8988T (cell line): ENCODE measurements at places on chromosomes 12 and 14.

DNA sequence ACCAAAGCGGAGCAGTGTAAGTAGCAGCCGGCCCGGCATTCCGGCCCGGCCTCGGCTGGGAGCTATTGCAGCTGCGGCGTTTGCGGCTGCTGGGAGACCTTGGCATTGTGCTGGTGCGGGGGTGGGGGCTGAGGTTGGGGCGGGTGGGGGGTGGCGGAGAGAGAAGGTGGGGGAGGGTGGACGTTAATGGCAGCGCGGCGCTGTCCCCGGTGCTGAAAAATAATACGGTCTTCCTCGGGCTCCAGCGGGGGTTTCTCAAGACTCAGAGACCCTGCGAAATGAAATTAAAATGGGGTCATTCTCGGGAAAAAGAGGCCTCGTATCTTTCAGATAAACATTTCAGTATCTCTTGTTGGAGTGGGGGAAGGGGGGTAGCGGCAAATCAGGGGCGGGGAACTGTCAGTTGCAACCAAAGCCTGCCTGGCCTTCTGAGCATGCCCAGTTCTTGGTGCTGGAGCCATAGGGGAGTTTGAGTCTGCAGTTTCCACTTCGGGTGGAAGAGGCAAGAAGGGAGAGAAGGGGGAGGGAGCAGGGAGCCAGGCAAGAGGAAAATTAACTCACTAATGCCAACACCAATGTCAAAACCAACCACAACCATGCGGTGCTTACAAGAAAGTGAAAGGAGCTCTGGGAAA, 414 bp downstream of the UNC79 start:
- DNase-seq = no peak

- DNase-seq = no peak
Measured at GRCh38 chr14:24231263-24232120, 675 bp downstream of the NEDD8 start.

DNA sequence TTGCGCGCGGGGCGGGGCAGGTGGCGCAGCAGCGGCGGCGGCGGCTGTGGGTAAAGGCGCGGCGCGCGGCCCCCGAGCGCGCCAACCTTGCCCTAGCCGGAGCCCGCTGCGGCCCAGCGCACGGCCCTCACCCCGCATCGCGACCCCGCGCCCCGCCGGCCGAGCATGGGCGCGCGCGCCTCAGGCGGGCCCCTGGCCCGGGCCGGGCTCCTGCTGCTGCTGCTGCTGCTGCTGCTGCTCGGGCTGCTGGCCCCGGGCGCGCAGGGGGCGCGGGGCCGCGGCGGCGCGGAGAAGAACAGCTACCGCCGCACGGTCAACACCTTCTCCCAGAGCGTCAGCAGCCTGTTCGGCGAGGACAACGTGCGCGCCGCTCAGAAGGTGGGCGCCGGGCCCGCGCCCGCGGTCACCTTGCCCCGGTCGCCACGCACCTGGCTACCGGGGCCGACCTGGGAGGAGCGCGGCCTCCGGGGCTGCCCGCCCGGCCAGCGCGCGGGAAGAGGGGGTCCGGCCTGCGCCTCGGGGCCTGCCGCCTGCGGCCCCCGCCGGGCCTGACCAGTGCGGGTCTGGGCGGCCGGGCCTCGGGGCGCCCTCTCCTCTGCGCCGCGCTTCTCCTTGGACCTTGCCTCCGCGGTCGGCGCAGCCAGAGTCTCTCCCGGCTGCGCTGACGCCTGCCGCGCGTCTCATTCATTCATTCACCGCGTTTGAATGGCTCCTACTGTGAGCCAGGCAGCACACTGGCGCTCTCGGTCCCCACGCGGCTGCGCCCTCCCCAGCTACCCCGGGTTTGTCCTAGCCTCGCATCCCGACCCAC, at the start of gene BRI3BP:
Gene BRI3BP (plus strand): TSS at position 20 of the 811 bp plus-strand sequence. CDS start 146 bp downstream, at position 166.
- DNase-seq = no peak

DNA sequence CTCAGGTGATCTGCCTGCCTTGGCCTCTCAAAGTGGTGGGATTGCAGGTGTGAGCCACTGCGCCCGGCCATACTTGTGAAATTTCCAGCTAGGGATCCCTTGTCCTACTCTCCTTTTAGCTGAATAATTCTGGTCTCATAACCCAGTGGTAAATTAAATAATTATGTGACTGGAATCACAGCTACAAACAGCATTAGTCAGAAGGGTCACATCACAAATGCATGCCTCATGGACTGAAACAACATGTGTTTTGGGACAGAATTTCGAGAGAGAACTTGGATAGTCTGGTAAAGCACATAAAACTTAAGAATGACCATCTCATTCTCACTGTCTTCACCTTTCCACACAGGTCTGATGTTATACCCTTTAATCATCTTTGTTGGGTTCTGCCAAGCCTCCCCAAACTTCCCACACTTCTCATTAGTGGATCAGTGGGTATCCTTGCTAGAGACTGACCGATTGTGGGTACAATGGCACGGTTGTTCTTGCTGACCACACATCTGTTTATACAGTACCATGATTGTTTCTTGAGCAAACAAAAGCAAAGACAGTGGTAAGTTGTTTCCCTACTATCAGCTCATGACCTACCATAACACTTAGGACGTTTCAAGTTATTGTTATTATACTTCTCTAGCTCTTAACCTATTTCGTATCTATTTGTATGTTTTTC, 5.1 kb downstream of the GPRC5D start:
- no peak for DNase-seq

DNA sequence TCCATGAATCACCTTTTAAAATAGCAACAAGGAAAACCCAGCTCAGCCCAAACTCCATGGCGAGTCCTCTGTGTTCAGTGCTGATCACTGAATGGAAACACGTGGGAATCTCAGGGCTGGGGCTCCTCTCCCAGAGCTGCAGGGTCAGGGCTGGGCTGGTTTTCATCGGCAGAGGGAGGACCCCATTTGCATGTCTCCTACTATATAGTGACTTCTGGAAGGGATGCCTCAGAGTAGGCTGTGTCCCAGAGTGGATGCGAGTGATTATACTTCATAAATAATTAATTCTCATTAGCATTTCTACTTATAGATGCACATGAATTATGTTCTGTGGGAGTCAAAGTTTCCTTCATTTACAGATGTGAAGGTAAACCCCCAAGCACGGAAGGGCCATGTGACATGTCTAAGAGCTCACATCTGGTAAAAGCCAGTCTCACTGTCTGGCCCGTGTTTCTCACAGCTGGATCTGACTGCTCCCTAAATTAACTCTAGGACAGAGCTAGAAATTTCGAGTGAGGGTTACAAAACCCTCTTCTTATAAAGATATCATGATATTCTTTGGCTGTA, 685.0 kb downstream of the TMEM121 start:
- DNase-seq = no peak

DNA sequence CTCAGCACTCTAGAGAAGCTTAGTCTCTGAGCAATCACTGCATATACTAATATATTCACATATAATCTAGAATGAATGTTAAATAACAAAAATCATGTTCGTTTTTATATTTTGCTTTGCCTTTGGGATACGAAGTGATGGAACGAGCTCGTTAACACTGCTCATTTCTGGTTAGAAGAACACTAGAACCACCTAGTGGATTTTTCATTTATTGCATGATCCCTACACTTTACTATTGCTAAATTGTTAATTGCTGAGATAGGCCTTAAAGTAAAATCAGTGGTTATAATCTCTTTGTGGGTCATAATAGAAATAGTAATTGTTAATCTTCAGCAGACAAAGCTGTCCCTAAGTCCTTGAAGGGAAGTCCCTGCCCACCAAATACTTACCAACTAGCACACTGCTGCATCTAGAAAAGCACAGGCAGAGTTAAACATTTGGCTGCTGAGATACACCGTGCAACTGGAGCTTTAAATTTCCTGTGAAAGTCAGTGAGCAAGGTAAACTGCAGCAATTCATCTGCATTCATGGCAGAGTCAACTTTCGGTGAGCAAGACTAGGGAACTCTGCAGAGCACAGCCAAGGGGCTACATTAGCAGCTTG, 353.7 kb downstream of the APAF1 start:
- peak; percentile 18 for DNase-seq

DNA sequence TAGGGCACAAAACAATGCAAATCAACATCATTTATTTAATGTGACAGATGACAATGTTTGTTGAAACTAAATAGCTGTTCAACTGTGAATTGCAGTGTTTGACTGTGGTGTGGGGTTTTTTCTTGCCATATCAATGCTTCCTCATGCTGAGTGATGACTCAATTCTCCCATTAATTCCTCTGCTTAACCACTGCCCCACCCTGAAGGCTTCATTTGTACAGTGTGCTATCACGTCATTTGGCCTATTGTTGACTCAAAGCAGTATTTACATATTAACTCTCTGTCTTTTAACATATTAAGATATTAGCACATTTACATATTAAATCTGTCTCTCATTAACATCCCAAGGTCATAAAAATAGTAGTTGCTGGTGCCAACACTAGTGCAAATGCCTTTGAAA, 164.8 kb upstream of the NRXN3 start:
- DNase-seq = no peak

GRCh38 chr12:9724023-9724422, 8.9 kb downstream of the CLECL1 start:
- no peak for DNase-seq

DNA sequence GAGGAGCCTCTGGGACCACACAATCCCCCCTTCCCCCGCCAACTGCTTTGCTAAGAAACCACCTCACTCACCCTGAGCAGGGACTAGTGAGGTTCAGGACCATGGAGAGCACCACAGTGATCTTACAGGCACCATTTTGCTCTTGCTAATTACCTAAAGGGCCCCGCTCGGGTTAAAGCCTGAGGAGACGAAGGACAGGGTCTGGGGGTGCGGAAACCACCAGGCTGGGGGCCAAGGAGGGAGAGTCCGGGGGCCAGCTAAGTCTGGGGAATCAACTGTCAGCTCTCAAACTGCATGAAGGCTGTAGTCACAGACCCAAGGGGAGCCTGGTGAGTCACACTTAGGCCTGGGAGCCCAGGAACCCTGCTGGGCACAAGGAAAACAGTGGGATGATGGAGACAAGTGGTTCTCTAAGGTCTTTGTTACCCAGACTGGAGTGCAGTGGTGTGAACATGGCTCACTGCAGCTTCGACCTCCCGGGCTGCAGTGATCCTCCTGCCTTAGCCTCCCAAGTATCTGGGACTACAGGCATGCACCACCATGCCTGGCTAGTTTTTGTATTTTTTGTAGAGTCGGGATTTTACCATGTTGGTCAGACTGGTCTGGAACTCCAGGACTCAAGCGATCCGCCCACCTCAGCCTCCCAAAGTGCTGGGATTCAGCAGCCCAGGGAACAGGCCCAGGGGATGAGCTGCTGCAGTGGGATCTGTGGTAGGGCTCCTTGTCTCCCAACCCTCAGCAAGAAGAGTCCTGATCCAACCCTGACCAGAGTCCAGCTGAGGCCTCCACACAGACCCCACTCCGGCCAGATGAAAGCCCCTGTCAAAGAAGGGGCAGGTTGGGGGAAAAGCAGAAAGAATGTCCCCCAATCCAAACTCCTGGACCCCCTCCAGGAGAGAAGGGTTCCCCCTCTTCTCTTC, 98.8 kb downstream of the CALM1 start:
- peak; percentile 70 for DNase-seq

- DNase-seq = no peak
Measured at GRCh38 chr12:77847680-77848431, 17.2 kb downstream of the NAV3 start.

DNA sequence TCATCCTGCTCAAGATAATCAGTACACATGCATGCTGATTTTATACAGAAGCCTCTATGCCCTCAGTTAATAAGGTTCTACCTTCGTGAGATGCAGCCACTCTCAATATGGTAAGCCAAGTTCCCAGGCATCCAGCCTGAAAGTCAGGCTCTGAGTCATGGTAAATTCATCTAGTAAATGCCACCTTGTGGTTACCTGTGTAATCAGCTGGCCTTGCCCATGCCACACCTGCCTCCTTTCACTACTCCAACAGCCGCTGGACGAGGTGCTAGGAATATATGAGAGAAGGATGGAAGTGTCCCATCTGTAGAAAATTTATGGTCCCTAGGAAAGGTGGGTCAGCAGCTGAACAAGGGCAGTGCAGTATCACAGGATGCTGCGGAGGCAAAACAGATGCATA, 207.3 kb downstream of the SSPN start:
- DNase-seq = no peak

- DNase-seq = no peak
Measured at GRCh38 chr12:80861641-80862378, 75.9 kb downstream of the LIN7A start.

DNA sequence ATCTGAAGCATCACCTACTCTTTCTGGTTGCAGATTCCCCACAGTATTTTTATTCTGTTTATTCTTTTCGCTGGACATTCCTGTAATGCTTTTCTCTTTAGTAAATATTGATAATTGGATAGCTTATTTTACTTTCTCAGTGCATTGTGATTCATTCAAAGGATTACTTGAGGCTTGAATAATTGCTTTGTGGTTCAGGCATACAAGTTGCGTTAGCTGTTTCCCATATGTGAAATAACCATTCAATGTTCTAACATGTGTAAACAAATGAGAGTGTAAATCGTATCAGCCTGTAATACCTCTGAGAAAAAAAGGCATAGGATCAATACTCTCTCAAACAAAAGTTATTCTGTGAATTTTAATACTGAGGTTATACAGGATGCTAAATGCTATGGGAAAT, 1004.2 kb upstream of the SEL1L start:
- no peak for DNase-seq

DNA sequence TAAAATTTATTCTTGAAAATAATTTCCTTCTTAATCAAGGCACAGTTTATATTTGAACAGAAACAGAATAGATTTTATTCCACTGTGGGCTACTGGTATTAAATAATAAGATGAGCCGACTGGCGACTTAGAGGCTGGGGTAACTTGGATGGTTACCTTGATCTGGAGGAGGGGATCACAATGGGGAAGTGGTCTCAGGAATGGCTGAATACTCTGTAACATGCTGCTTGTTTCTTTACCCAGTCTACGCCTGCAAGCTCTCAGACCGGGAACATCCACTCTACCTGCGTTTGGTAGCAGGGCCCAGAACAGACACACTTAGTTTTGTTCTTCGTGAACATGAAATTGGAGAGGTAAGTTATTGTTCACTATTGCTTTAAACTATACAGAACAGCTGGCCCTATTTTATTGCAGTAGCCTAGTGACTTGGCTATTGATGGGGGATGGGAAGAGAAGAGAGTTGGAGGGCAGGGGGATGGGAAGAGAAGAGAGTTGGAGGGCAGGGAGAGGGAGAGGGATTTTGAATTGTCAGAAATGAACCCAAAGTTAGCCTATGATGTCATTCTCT, 67.9 kb downstream of the GNS start:
- no peak for DNase-seq

GRCh38 chr12:115609347-115609746, 668.1 kb downstream of the MED13L start:
- no peak for DNase-seq

GRCh38 chr14:99786511-99786989, 6.7 kb upstream of the EML1 start:
- no peak for DNase-seq

- no peak for DNase-seq
Measured at GRCh38 chr14:68391311-68392014, 401.4 kb downstream of the ZFP36L1 start.

GRCh38 chr14:89342049-89342448, 75.0 kb downstream of the FOXN3 start:
- DNase-seq = no peak

- no peak for DNase-seq
Measured at GRCh38 chr14:69501423-69501838, 16.9 kb downstream of the PLEKHD1 start.

- DNase-seq = no peak
Measured at GRCh38 chr14:96962337-96962736, 165.2 kb downstream of the VRK1 start.
